Foreskin keratinocyte (primary cell): ENCODE measurements at places on chromosomes 6 and 20. TPM values are rescaled to one million over a fixed set of nuclear protein-coding genes. Genes with fewer than 3 reads are reported as not detected.

Gene PRDM13
- total RNA-seq, result not detected in 2 replicates

Gene SLC29A1
- 34.6 and 42.2 TPM in 2 replicates for total RNA-seq

Gene LY86
- total RNA-seq, result not detected in 2 replicates

Gene DACT2
- 0.48 and 0.71 TPM in 2 replicates for total RNA-seq

Gene MUC22
- not detected in 2 replicates for total RNA-seq
